ENCODE measurements at places on chromosomes 7 and 10.

- no peak for DNase-seq
Measured at GRCh38 chr7:150323682-150324372, 482 bp upstream of the ACTR3C start.

- DNase-seq = no peak
Measured at GRCh38 chr7:134593530-134594392, 44.9 kb downstream of the AKR1B15 start.

DNA sequence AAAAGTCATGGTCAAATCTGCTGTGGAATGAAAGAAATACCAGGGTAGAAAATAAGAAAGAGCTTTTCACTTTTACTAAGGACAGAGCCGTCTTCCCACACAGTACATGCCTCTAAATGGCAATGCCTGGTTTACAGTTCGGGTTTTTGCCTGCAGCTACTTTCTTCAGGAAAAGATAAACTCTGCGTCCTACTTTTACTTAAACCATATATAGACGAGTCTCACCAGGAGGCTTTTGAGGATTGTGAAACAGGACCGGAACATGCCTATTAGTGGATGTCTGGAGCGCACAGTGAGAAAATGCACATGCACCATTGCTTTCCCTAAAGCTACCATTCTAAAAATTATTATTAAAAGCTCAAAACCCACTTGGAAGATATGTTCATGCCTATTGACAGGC is 70.5 kb downstream of the KLF6 start:
- DNase-seq = no peak

DNA sequence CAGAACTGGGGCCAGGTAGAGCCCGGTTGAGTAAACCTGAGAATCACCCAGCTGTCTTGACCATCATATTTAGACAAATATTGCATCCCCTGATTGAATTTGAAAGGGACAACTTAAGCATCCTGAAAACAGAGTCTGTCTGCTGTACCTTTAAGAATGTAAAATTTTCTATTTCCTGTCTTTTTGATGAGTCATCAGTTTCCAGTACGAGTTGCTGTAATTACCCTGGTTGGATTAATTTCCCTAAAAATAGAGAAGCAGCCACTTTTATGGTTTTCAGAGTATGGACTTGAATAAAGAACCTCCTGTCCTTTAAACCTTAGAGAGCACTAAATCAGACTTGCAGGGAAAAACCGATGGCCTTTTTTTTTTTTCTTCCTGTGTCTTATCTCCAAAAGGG is 164.6 kb upstream of the SH2B2 start:
- no peak for DNase-seq

DNA sequence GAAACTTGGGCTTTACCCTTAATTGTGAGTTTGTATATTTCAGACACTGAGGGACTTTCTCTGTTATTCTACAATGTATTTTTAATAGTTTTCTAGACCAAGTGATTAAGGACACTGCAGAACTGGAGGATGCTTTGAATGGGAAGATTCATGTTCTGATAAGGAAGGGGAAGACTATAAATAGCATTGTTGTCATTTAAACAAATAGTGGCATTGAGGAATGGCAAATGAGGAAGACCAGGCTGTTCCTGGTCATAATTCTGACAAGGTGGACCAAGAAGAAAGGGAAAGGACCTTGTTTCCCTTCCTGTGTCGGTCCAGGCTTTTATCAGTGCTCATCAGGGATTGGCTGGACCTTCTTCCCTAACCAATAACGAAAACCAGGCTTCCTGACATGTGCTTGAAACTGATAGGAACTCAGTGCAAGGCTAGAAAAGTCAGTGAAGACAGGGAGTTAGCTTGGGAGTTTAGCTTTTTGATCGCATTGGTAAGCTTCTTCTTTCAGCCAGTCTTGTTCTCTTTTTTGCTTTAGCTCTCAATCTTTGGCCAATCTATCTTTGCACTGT is 116.2 kb downstream of the ITGA8 start:
- DNase-seq = no peak

DNA sequence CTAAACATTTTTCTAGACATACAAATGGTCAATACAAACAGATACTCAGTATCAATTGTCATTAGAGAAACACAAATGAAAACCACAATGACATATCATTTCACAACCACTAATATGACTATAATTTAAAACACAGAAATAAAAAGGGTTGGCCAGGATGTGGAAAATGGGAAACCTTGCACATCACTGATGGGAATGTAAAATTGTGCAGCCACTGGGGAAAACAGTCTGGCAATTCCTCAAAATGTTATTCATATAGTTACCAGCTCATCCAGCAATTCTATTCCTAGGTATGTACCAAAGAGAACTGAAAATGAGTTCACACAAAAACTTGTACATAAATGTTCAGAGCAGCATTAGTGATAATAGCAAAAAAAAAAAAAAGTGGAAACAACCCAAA is 106.1 kb upstream of the LRRTM3 start:
- DNase-seq = no peak

GRCh38 chr7:4233146-4233545 is 448.9 kb upstream of the FOXK1 start:
- no peak for DNase-seq

DNA sequence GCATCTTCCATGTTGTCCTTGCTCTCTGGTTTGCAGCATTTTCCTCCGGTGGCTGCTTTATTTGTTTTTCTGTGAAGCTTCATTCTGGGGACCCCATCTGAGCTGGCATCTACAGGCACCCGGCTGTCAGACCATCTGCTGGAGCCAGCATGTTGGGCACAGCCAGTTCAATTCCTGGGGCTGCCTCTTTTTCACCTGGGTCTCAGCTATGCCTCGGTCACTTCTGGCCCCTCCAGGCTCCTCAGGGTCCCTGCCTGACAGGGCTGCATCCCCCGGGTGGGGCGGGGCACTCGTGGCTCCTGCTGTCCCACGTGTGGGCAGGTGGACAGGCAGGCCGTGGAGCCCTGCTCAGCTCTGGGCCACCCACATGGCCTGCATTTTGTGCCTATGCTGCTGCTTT is 8.1 kb downstream of the SCART1 start:
- no peak for DNase-seq

All from stimulated activated CD4-positive, alpha-beta T cell treated with anti-CD3 and anti-CD28 coated beads, Interleukin-2, amount 100 ng/mL, for 48 hours (primary cell).